ENCODE measurements at places on chromosomes 13 and 19.

GRCh38 chr19:18274219-18274780 is at the start of gene IQCN:
Gene IQCN (minus strand): TSS chr19:18274452. CDS start chr19:18269478, 4,974 bp downstream.
- DNase-seq: no peak

DNA sequence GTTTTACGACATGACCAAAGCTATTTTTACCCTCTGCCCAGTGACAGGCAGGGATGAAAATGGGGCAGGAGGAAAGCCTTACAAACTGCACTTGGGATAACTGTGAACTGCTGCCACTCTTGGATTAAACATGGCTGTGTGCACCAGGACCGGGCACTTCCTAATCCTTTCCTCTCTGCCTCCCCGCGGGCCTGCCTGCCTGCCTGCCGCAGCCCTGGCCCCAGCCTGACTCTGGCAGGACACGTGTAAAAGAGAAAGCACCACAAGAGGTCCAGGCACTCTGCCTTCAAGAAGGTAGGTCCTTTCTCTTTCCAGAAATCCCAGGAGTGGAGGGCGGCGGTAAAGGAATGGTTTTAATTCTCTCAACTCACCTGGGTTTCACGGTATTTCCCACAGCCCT is 4.8 kb downstream of the TSHZ3 start:
- no peak for DNase-seq

GRCh38 chr13:100892981-100893380 is 218.4 kb upstream of the TMTC4 start:
- no peak for DNase-seq

DNA sequence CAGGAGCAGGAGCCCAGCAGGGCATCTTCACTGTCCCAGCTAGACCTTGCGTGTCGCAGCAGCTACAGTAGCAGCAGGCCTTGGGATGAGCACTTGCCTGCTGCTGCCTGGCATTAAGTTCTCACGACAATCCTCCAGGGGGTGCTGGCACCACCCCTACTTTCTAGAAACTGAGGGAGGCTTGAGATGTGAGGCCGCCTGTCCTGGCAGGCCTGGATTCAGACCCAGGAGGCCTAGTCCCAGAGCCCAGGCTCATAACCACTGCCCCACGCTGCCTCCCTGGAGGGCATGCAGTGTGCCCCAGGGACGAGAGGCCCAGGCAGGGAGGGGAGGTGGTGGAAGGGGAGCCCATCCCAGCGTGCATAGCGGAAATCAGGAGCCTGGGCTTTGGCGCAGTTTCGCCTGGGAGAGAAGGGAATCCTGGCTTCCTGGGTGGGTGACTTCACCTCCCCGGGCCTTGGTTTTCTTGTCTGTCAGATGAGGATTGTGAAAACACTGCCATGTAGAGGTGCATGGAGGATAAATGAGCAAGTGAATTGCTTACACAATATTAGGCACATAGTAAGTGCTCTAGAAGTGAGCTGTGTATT is 26.1 kb downstream of the PPP5C start:
- DNase-seq: no peak

GRCh38 chr13:45718063-45718462 is 15.9 kb downstream of the CBY2 start:
- no peak for DNase-seq

DNA sequence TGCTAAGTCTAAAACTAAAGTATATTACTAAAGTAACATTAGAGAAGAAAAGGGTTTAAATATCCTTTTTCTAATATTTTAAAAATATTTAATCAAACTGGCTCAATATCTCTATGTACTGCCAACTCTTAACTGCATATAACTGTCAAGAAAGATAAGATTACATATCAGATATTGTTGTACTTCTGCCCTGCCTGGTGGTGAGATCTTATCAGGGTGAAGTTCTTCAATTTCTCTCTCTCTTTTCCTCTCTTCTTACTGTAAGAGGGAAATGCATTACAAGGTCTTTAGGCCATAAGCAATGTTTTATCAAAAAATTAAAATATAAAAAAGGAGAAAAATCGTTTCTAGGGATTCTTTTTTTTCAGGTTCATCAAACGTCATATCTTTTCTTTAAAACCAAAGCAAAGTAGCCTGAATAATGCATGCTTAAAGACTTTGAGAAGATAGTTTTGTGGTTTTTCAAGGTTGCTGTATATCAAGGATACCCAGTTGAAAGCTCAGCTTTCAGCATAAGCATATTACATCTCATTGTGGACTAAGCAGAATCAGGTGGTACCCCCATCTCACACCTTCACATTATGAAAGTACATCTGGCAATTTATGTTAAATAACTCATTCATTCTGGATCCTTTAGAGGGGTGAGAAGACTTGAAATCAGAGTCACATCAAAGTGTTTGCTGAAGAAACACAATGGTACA is 1625.7 kb upstream of the SLC10A2 start:
- DNase-seq: no peak

GRCh38 chr19:8306235-8307054 is 1.7 kb downstream of the CD320 start:
- DNase-seq: no peak

DNA sequence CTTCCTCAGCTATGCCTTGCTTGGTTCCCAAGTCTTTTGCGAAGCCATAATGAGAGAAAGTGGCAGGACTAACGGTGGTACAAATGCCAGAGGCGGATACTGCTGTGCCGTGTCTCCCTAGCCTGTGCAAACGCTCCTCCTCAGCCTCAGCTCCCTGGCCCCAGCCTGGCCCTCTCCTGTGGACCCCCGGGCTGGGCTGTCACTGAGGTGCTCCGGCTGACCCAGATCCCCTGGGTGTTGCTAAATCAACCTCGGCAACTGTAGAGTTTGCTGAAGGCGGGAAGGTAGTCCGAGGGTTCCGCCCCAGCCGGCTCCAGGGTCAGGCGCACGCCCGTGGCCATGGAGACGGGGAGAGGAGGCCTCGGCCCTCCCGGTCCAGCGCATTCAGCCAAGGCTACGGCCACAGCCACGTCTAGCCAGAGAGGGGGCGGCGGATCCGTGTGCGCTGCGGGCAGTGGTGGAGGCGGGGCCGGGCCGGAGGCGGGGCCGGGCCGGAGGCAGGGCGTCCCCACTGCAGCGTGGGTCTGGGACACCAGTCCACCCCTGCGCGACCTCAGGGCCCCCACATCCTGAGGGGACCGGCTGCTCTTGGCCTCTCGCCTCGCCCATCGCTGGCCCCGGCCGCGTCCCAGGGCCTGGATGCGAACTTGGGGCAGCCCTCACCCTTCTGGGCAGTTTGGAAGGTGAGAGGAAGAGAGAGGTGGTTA is 16.4 kb upstream of the ZNF492 start:
- no peak for DNase-seq

DNA sequence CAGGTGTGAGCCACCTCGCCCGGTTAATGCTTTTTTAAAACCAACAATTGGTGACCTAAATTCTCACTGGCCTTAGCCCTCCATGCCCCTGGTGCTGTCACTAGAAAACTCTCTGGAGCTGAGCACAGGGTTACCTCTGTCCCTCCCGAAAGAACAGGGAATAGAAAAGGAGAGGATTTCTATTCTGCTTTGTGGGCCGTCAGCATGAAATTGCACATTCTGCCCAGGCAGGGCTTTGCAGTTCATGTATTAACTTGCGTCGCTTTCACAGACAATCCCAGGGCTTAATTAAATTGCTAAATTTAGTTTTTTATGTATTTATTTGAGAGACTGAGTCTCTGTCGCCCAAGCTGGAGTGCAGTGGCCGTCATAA is 583 bp upstream of the ZNF480 start:
- DNase-seq: no peak

- peak; percentile 36 for DNase-seq
Observed at GRCh38 chr19:34475026-34475974, 6.3 kb upstream of the WTIP start.

- no peak for DNase-seq
Observed at GRCh38 chr19:15850385-15850784, 34.9 kb upstream of the OR10H1 start.

DNA sequence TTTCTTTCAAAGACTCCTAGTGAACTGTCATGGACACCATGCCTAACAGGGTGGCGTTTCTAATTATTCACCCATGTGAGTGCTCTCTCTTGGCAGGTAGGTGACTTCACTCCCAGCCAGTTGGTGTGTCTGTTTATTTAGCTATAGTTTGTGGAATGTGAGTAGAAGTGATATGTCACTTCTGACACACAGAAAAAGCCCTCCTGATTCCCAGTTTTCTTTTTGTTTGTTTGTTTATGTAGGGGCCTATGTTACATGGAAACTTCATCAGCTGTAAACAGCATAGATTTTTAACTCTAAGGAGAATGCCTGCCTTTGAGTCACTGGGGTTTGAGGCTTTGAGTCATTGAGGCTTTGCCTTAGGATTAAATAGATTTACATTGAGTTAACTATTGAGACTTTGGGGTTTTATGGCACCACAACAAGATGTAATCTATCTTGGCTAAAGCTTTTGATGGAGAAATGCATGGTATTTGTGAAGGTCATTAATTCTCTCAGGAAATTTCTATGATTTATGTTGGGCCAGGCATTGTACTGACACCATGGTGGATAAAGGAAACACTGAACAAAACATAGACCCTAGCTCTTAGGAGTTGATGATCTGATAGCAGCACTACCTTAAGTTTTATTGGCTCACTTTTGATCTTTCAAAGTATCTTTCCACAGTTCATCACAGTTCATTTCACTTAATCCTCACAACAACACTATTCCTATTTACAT is 45.3 kb downstream of the UFM1 start:
- DNase-seq: no peak

- no peak for DNase-seq
Observed at GRCh38 chr13:110873639-110874507, 41.0 kb downstream of the ANKRD10 start.

GRCh38 chr19:58182989-58183816 is at the start of gene ZNF274:
Gene ZNF274 (plus strand): TSS chr19:58183061. CDS start chr19:58183966, 905 bp downstream.
- peak; percentile 91 for DNase-seq

GRCh38 chr13:66528180-66528579 is 702.0 kb downstream of the PCDH9 start:
- DNase-seq: no peak

DNA sequence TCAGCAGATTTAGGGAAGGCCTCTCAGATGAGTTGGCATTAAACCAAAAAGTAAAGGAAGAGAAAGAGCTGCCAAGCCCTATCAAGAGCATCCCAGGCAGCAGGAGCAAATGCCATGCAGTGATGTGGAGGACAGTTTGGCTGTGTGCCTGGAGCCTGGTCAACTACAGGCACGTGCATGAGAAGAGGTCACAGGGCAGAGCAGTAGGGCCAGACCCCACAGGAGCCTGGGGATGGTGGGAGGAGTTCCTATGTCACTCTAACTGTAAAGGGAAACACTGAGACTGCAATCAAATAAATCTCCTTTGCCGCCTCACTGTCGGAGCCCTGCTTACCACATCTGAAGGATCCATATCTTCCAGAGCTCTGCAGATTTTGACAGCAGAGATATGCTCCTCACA is 240.5 kb downstream of the ENOX1 start:
- no peak for DNase-seq

- DNase-seq: no peak
Observed at GRCh38 chr13:98503175-98504028, 73.5 kb downstream of the STK24 start.

DNA sequence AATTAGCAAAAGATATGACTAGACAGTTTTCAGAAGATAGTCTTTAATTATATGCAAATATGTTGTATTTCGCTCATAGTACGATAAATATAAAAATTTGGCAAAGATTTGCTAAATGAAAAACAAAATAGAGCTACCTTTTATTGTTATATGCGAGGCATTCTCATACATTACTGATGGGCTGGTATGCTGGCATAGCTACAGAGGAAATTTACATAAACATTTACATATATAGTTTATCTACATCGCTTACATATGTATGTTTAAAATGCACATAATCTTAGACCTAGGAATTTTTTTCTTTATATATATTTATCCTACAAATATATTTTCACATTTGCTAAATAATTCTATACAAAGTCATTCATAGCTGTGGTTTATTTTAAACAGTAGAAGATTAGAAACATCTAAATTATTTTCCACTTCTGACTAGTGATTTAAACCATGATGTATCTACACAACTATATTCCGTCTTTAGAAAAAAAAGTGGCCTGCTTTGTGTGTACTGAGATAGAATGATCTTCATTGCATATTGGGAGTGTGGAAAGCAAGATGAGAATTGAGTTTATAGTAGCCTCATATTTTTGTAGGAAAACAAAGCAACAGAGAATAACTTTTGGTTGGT is 1345.0 kb upstream of the SLC10A2 start:
- DNase-seq: no peak

DNA sequence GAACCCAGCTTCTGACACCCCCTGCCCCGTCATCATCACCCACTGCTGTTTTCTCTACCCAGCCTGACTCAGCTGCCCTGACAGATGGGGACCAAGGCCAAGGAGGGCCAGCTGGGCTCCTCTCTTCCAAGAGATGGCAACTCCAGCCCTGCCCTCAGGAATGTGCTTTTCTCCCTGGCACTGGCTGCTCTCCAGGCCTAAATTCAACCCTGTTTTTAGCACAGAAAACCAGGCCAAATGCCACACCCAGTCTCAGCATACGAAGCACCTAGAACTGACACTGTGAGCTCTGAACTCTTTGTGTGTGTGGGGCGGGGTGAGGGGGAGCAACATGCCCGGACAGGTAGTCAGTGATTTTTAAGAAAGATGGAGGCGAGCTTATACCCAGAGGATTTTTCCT is 23.4 kb upstream of the IGFL1 start:
- DNase-seq: no peak

- no peak for DNase-seq
Observed at GRCh38 chr13:62305756-62306155, 890.1 kb upstream of the PCDH20 start.

All from T-helper 2 cell treated with Interferon-gamma antibody and Interleukin-4, amounts not matched to agents 5 μg/mL and 100 μg/mL, for 36 hours (primary cell).